AG04450 (cell line): ENCODE measurements at places on chromosomes 12 and 14.

GRCh38 chr12:117036046-117036445 is 63.2 kb downstream of the TESC start:
- no peak for DNase-seq

DNA sequence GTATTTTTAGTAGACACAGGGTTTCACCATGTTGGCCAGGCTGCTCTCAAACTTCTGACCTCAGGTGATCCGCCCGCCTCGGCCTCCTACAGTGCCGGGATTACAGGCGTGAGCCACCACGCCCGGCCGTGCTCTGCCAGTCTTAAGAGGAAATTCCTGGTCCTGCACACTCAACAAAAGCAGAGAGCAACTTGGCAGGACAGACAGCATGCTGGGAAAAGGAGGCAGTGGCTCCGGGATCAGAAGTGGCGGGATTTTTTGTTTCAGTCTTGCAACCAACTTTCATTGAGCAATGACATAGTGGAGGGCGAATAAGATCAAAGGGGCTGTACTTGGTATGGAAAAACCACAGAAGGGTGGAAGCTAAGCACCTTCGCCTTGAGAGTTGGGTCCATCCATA is 2.1 kb downstream of the CKAP4 start:
- no peak for DNase-seq

DNA sequence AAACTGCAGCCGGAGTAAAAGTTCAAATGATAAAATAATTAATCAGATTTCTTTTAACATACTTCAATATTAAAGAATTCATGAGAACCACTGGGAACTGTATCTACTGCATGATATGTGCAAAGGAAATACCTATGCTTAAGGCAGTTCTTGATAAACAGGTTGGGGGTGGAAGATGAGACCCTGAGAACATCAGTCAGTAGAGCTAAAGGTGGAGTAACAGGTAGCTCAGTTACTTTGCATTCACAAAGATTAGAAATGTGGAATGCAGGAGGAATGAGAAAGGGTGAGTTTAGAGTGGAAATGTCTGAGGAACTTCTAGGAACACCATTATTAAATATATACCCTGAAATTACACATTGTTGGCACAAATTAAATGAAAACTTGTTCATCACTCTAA is 78.6 kb downstream of the COX16 start:
- DNase-seq, result no peak

- DNase-seq, result no peak
Measured at GRCh38 chr12:108896336-108896735, 16.4 kb downstream of the DAO start.

GRCh38 chr14:32331206-32331605 is 2.1 kb downstream of the AKAP6 start:
- no peak for DNase-seq

- DNase-seq, result no peak
Measured at GRCh38 chr14:78673845-78674244, 503.7 kb downstream of the NRXN3 start.

GRCh38 chr12:57164966-57165625 is 17.7 kb upstream of the LRP1-AS start:
- no peak for DNase-seq

DNA sequence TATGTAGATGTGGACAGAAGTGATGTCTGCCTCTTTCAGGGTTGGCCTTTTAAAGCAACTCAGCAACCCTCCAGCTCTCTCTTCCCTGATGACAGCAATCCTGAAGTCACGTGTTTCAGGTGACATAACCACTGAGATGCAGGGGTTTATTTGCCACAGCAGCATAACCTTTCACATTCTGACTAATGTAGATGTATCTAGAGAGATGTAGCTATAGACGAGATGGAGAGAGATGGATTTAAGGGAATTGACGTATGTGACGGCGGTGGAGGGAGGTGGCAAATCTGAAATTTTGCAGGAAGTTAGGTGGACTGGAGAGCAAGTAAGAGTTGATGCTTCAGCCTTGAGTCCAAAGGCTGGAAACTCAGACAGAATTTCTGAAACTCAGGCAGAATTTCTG is 126.0 kb downstream of the ZFP36L1 start:
- DNase-seq, result no peak
